Bronchus fibroblast of lung (primary cell): ENCODE measurements at places on chromosomes 2 and 18. TPM values are rescaled to one million over a fixed set of nuclear protein-coding genes. Genes with fewer than 3 reads are reported as not detected.

Gene DNAJC5G
- not detected in 2 replicates for total RNA-seq

Gene ALKAL2
- total RNA-seq, result not detected in 2 replicates

Gene RNMT
- 8.8 and 11.3 TPM in 2 replicates for total RNA-seq

Gene POTEC
- total RNA-seq, result not detected in 2 replicates

Gene PID1
- total RNA-seq, result 5.9 and 6.7 TPM in 2 replicates
